Chondrocyte (in vitro differentiated cells): ENCODE measurements at places on chromosomes 2 and 18.

- DNase-seq: no peak
Measured at GRCh38 chr2:95670686-95671085, 78.9 kb downstream of the TRIM43 start.

- DNase-seq: no peak
Measured at GRCh38 chr2:98464772-98465310, 20.2 kb downstream of the INPP4A start.

DNA sequence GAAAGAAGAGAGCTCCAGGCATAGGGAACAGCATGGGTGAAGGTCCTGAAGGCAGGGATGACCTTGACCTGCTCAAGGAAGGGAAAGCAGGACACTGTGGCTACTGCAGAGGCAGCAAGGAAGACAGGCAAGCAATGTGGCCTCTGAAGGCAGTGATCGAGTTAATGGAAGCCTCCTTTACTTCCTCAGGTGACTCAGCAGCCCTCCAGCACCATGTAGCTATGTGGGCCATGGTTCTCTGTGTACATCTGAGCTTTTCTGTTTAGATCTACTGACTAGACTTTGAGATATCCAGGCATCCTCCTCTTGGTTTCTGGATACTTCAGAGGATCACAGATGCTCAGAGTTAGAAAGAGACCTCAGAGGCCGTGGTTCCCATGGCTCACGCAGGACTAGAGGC is 107.3 kb upstream of the PID1 start:
- no peak for DNase-seq

DNA sequence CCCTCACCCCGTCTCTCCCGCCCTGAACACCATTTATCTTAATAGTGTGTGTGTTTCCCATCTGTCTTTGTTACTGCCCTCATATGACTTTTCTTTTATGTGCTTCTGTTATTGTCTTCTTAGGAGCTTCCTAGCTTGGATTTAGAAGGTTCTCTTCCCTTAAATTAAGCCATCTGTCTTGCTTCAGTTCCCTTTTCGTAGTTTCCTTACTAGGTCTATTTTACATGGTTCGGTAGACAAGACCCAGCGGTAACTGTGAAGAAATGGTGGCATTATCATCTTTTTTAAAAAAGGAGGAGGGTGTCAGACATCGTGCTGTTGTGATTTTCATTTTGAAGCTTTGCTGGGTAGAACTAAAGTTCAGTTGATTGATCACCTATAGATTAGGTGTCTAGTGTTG is 10.3 kb downstream of the NCK2 start:
- no peak for DNase-seq

DNA sequence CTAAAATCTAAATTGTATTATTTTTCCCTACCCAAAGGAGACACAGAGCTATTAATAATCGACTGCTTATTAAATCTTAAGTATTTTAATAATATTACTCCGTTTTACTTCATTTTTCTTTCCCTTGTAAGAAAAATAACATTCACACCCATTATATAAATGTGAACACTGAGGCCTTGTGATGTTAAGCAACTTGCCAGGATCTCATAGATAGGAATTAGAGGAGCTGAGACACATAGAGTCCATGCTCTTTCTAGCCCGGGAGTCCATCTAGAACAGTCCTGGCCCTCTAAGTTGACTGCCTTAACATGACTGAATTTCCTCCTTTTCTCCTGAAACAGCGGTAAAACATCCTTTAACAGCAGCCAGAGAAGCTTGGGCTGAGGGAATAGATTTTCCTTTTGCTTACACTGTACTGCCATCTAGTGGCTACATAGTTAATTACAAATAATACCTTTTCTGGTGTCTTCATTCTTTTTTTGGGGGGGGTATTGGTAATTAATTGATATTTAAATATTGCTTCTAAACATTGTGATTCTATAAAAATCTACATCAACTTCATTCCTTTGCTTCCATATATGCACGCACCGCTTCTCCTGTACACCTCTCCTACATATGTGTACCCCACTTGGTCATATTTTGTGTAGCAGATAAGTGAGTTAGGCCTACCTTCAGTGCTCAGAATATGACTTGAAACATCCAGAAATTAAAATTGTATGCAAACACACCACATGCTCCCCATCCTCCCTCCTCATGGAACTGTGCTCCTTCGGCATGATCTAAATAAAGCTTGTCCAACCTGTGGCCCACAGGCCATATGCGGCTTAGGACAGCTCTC is 125.8 kb upstream of the HNMT start:
- no peak for DNase-seq

DNA sequence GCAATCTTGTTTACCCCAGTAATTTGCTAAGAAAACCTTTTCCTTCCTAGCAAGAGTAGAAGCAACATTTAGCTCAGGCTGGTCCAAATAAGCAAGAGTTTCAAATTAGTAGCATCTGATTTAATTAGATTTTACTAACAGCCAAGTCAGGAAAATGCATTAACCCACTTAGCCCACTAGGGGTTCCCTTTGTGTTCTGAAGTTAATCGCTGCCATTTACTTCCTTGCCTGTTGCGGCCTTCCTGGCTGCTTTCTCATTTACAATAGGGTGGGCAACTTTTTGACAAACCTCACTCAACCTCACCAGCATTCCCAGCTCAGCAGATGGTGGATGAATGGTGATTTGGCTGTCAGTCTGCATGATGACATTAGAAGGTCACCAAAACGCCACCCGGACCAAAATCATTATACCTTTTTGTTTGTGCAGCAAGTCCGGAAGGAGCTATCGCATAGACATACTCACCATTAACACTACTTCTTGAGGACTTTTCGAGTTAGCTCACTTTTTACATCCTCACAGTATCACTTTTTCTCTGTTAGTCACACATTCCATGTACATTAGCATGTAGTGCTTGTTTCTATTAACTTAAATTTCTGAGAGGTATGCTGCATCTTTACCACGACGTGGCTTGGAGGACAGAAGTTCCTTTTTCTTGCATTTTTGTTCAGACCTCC is 101.5 kb upstream of the SETBP1 start:
- no peak for DNase-seq

- no peak for DNase-seq
Measured at GRCh38 chr2:6069381-6069780, 377.2 kb downstream of the SOX11 start.

- DNase-seq: peak; percentile 41
Measured at GRCh38 chr2:182668671-182669070, 47.4 kb upstream of the DNAJC10 start.

GRCh38 chr2:23689891-23690290 is 237.0 kb downstream of the ATAD2B start:
- peak; percentile 82 for DNase-seq

DNA sequence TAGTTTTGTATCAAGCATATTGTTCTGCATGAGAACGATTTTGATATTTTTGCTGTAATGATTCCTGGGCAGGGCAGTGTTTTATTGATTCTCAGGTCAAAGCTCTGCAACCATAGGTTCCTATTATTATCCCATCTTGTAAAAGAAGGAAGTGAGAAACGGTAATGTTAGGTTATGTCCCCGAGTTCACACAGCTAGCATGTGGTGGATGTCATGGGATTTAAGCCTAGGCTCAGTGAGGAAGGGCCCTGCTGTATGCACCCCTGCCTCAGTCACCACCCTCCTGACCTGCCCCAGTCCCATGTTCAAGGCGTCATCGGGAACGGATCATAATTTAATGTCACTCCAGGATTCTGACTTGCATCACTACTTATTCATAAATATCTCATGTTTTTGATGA is 10.7 kb downstream of the ACP1 start:
- DNase-seq: no peak

DNA sequence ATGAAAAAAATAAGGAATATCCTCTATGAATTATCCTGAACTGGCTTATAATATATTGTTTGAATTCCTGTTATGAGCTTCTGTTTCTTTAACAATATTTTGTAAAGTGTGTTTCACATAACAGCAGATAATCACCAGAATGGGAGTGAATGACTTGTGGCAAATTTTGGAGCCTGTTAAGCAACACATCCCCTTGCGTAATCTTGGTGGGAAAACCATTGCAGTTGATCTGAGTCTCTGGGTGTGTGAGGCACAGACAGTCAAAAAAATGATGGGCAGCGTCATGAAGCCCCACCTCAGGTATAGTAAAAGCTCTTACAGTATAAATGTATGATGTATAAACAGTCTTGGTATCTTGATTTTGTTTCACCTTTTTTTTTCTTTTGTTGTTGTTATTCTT is 5.9 kb downstream of the GEN1 start:
- no peak for DNase-seq

DNA sequence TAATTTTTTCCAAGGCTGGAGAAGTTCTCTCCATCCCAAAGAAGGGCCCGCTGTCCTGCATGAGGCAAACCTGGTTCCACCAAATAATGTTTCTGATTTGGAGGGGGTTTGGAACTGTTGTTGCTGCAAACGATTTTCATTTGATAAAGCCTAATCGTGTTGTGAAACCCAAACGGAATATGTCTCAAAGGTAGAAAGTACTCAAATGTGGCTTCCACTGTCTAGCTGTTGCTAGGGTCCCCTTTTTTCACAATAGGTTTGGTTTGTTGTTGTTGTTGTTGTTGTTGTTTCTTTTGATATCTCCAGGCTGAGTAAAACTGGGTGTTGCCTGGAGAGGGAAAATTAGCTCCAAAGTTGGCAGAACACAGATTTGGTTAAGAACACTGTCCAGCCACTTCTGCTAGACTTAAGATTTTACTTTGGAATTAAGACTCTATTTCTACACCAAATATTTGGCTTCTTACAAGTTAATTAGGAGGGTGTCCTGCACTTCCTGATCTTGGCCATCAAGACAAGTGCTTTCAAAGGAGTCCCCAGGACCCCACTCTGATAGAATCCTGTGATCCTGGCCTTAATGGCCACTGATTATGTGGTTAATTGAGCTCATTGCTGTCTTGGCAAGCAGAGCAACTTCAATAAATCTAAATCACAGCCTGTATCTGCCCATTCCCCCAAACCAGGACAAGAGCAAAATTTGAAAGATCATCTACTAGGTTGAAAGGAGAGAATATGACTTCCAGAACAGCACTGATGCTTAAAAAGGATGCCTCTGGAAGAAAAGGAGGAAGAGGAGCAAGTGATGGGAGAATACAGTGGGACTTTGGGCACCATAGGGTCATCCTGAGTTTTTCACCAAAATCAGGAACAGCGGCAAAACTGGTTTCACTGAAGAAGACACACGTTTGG is 3.3 kb upstream of the HOXD13 start:
- no peak for DNase-seq
